ENCODE measurements at places on chromosomes 11 and 22.

DNA sequence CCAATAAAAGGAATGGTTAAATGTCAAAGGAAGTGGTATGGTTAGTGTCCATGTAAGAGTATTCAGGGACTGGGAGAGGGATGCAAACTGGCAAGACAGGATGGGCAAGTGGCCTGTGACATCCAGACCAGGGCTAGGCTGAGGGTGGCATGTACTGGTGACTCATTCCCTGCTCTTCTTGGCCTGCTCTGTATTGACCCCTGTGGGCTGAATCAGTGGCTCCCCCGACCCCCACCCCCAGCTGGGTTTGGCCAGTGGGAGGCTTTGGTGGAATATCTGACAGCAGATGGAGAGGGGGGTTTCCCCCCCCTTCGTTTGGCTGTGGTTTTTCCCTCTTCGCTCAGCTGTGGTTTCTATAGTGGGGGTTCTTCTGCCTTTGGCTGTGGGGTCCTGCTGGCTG lies 87.7 kb downstream of the CSNK2A3 start:
- DNase-seq, result no peak

- peak; percentile 4 for DNase-seq
Measured at GRCh38 chr11:61787928-61788491, 4.4 kb downstream of the TMEM258 start.

DNA sequence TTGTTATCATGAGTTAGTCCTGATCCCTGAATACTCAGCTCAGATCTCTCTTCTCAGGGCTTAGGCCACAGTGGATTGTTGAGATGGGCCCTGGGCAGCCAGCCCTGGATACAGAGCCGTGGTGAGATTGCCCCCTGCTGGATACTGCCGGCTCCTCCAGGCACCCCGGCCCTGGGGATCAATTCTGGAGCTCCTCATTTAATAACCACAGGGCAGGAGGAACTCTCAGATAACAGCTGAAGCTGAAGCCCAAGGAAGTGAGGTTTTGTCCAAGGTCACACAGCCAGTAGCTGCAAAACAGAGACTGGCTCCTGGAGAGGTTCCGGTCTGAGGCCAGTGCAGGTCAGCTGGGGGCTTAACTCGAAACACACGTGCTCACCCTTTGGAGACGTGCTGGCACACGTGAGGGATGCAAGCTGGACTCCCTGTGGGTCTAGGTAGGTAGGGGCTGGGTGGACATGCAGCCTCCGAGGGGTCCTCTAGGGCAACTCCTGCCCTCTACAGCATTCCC lies 16.0 kb downstream of the USH1C start:
- no peak for DNase-seq

DNA sequence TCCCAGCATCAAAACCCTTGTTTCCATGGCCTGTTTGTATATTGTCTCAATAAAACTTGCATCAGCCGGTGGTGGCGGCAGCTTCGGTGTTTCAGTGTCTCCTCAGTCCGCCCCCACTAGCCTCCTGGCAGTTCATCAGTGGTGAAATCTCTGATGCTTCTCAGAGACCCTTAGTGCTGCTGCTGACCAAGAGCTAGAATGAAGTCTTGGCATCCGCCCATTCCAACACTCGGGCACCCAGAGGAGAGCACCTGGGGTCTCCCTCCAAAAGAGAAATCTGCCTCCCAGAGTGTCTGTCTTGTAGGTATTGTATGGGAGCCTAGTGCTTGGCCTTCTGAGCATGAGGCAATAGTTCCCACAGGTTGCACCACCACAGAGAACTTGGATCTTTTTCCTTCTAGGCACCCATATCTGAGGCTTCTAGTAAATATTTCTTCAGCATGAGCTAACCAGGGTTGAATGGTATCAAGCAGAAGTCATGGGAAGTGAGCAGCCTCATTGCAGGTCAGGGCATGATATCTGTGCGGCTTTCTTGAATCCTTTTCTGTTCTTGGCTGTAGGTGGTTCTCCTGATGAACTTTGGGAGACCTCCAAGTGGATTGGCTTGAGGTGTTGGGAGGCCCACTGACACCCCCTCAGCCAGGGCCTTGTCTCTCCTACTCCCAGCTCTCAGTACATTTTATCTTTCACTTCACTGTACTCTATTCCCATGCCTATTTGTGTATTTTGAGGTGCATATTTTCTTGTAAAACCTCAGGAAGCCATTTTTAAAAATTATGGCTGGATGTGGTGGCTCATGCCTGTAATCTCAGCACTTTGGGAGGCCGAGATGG lies 13.2 kb upstream of the AIFM3 start:
- DNase-seq, result no peak

DNA sequence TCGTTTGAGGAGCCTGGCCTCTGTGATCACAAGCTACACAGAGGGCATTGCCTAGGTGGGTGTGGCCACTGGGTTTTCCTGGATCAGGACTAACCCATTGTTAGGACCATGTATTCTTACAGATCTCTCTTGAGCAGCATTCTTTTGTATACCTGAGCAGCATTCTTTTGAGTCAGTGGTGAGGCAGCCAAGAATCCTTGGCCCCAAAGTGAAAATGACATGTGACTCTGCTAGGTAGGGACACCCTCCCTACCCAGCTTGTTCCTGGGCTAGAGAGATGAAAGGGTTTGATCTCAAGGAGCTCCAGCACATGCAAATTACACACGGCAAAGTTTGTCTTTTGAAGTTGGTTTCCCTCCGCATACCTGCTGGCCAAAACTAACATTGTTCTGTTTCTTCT lies 55.0 kb upstream of the HORMAD2 start:
- no peak for DNase-seq

- DNase-seq, result no peak
Measured at GRCh38 chr11:57899378-57899777, 124.3 kb upstream of the OR9Q1 start.

- DNase-seq, result no peak
Measured at GRCh38 chr11:46149826-46150225, 28.6 kb upstream of the PHF21A start.

- DNase-seq, result peak; percentile 27
Measured at GRCh38 chr22:35150183-35151107, 84.5 kb downstream of the ISX start.

DNA sequence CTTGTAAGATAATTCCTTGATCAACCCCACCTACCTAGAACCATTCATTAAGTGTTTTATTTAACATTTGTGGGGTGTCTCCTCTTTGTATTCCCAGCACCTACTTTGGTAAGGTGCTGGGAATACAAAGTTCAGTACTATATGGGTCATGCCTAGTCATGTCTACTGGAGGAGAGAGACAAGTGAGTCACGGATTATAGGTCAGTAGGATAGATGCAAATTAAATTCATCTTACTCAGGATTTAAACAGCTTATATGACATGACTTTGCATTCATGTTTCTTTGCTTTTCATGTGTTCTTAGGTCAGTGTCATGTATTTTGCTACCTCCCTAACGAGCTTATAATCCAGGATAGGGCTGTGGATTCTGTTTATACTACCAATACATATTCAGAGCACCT lies 3.4 kb upstream of the FADS1 start:
- DNase-seq, result no peak

DNA sequence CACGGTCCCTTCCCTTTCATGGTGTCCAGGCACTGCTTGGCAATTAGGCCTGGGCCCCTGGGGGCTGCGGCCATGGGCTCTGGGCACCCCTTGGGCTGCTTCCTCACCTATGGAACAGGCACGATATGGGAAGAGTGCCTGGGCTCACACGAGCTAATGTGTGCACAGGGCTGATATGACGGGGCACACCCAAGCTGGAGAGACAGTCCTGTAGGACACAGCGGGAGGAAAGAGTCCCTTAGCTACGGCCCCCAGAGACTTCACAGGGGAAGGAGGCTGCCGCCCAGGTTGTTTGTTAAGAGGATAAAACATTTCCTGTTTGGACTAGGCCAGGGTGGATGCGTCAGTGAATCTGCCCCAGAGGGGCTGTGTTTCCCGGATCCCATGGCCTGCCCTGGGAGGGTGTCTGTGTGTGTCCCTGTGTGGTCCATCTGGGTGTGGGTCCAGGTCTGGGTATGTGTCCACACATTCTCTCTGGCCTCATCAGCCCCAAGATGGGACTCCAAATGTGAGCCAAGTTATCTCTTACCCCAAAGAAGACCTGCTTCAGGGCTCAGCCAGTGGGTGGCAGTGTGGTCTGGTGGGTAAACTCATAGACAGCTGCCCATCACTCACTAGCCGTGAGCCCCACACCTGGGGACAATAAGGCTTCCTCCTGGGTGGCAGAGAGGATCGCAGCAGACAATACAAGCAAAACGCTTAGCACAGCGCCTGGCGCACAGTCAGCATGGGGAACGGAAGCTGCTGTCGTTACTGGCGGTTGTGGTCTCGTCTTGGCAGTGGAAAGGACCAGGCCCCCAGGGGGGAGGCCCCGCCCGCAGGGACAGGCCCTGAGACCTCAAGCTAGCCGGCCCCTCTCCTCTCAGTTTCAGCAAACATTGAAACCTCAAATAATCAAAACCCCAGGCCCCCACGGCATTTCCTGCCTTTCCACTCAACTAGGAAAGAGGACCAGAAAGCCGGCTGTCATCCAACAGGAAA lies 3.2 kb upstream of the EMID1 start:
- no peak for DNase-seq

DNA sequence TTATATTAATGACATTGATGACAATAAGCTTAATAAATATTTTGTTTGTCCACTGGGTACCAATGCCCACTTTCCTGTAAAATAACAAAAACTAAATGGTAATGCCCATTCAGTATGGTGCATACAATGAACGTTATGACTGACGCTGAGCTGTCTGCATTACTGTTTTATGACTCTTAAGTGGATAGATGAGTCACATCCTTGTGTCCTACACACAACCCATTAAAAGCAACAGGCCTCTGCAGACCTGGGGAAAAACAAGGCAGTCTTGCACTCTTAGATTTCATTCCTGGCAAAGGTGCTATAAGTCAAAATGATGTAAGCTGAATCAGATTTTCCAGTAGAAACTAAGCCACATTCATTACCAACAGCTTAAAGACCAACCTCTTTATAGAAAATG lies 176.3 kb upstream of the TMEM45B start:
- no peak for DNase-seq

- DNase-seq, result no peak
Measured at GRCh38 chr11:84091212-84091986, 805.2 kb upstream of the CCDC90B start.

DNA sequence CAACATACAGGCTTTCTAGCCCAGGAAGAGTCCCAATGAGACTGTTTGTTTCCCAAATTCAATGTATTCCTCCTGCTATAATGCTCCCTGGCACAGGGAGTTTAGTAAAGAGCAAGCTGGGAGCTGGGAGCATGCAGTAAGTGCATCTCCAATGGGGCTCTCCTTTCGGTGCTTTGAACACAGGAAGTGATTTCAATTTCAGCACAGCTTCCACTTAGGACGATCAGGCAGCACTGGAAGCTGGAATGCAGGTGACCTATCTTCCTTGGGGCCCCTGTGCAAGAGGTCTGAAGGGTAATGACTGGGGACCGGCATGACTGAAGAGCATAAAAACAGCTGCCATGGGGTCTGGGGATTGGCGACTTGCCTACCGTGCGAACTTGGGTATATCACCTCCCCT lies 76.0 kb downstream of the LARGE1 start:
- no peak for DNase-seq

- DNase-seq, result no peak
Measured at GRCh38 chr11:26578998-26579661, 7.1 kb upstream of the MUC15 start.

DNA sequence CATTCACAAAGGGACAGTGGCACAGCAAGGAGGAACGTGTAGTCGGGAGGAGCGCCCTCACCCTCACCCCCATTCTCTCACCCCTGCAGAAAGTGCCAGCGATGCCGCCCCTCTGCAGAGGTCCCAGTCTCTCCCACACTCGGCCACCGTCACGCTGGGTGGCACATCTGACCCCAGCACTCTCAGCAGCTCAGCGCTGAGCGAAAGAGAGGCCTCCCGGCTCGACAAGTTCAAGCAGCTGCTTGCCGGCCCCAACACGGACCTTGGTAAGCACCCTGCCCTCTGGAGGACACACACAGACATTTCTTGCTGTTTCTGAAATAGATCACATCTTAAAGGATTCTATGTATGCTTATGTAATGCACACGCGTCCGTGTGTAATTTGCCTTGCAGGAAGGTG lies 34.9 kb downstream of the TBC1D22A start:
- peak; percentile 5 for DNase-seq

DNA sequence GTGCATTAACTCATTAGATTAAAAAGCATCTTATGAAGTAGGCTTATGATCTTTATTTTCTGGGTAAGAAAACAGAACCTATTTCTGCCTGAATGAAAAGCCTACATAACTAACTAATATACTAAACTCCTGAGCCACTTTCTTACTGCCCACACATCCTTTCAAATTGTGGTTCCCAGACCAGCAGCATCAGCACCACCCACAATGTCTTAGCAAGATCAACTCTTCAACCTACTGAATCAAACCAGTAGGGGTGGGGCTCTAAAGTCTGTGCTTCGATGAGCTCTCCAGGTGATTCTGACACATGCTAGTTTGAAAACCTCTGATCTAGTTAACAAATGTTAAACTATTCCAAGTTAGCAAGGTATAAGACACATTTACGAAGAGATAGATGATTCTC lies 462.4 kb downstream of the DLG2 start:
- DNase-seq, result no peak

- no peak for DNase-seq
Measured at GRCh38 chr11:68215524-68216170, 2.6 kb upstream of the KMT5B start.

DNA sequence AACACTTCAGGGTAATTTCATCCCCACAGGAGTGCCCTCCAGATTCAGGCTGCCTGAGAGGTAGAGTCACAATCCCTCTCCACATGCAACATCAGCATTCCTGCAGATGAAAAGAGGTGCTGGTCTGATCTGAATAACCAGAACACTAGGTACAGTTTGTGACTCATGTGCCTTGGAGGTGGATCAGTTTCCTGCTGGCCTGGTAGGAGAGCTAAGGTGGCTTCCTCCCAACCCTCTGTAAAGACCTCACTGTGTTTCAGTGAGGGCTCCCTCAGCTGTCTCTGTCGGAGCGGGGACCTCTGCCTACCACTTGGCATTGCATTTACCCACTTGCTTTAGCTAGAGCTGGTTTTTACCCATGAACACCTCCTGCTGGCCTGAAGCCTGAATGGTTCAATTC lies 7.6 kb downstream of the OR9G1 start:
- no peak for DNase-seq

GRCh38 chr22:46390652-46391301 lies 55.3 kb downstream of the TRMU start:
- DNase-seq, result no peak

DNA sequence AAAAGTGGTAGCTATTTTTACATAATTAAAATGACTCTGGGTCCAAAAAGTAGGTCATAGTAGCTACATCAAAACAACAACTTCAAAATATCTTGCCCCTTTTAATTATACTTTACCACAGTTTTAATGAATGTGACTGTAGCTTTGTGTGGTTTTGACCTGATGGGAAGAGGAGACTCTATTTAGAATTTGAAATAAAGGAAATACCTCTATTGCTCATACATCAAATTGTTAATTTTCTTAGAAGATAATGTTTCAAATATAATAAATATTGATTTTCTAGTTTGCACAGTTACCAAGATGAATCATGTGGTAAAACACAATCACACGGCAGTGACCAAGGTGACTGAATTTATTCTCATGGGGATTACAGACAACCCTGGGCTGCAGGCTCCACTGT lies at the start of gene OR8K1:
Gene OR8K1, plus strand, starts transcription at position 301 of the 400 bp plus-strand sequence. Its CDS starts 0 bp downstream, at position 301.
- DNase-seq, result no peak

GRCh38 chr11:108543316-108543964 lies 45.3 kb upstream of the POGLUT3 start:
- no peak for DNase-seq

All from NCI-H1105 treated with DMSO at 0.1 percent for 48 hours (cell line).